ENCODE measurements at places on chromosomes 12 and 14.

- no peak for DNase-seq
Measured at GRCh38 chr12:3669594-3669993, 83.3 kb downstream of the CRACR2A start.

- no peak for DNase-seq
Measured at GRCh38 chr12:92737855-92738850, 35.4 kb downstream of the PLEKHG7 start.

DNA sequence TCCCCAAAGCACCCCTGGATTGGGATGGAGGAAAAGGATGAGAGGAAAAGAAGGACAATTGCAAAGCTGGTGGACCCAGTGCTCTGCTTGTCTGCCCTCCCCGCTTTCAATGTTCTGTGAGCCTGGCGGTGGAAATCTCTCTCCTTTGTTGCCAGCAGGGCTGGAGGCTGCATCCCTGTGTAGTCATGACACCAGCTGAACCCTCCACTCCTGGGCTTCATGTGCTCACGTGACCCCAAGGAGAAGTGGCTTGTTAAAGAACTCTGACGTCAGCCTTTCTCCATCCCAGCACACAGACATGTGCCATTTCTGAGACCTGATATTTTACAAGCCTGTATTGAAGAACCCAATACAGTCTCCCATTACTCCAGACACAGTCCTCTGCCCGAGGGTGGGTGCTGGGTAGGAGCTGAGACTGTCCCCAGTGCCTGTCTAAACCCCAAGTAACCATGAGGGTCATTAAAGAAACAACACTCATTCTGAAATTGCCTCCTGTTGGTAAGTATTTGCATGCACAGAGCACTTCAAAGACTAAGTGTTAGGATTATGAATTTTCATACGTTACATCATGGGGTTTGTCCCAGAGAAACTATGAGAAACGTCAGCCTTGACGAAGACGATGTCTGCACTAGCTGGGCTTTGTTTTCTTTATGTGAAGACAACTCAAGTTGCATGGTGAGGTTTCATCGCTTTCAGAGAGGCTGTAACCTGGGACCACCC lies 21.7 kb downstream of the GALNT16 start:
- no peak for DNase-seq

GRCh38 chr12:92519284-92519683 lies 183.5 kb upstream of the PLEKHG7 start:
- DNase-seq, result no peak

Data from activated naive CD4-positive, alpha-beta T cell treated with anti-CD3 and anti-CD28 coated beads, Interleukin-2, amount 50 U/mL, for 72 hours (primary cell).